ENCODE measurements at places on chromosomes 16 and 17.

- DNase-seq: no peak
Observed at GRCh38 chr17:524406-524950, 171.9 kb upstream of the RPH3AL start.

GRCh38 chr17:68257934-68258333, 10.1 kb downstream of the AMZ2 start:
- DNase-seq: no peak

- no peak for DNase-seq
Observed at GRCh38 chr17:29742210-29742513, 119.5 kb upstream of the CORO6 start.

DNA sequence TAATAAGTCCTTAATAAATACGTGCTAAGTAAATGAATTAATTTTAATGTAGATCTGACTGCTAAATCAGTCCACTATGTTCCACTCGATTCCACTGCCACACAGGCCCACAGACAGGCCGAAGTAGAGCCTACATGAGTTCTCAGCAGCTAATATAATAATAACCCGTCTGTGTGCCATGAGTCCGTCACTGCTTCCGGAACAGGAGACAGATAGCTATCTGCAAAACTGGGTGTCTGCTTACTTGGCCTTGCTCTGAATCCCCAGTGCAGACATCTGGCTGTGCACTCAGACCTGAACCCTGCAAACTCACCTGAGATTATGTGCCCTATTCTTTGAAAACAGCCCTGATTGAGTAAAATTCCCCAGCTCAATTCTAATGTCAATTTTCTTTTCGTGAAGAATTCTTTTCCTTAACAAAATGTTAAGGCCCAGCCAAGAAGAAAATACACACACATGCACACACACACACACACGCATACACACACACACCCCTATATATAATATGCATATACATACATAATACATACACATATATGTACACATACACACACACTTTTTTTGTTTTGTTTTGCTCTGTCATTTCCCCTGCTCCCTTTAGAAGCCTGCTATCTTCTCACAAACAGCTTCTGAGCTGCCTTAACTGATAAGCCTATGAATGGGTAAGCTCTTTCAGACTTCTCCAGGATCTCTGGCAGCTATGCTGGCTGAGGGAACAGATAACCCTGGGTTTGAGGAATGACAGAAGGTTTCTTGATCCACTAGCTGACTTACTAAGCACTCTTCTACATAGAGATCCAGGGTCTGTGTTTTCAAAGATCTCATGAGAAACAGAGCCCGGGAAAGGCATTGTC, 39.8 kb upstream of the TOM1L1 start:
- no peak for DNase-seq

DNA sequence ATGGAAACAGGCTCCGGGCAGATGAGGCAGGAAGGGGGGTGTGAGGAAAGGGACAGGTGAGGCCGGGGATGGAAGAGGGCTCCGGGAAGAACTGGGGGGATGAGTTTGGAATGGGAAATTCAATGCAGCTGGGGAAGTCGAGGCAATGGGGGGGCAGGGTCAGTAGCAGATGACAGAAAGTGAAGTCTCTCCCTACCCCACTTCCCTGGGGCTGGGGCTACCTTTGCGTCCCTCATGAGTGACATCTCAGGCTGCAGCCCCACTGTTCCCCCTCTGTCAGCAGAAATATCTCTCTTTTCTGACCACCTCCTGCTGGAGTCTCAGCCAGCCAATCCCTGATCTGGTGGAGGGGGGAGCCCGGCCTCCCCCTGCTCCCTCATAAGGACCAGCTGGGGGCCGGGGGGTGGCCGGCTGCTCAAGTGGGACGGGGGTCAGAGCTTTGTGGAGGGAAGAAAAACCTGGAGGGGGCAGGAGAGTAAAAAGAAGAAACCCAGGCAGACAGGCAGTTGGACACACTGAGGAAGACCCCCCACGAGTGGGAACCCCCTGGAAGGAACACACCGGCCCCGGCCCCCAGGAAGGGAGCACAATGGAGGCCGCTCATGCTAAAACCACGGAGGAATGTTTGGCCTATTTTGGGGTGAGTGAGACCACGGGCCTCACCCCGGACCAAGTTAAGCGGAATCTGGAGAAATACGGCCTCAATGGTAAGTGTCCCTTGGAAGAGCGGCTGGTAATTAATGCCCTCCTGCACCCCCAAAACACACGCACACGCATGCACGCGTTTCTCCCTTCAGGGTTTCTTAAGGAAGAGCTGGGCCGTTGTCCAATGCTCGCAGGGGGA, at the start of gene ATP2A1:
ATP2A1 (plus strand) TSS at position 406 of the 844 bp plus-strand sequence; CDS start at position 590, 184 bp downstream.
- no peak for DNase-seq

DNA sequence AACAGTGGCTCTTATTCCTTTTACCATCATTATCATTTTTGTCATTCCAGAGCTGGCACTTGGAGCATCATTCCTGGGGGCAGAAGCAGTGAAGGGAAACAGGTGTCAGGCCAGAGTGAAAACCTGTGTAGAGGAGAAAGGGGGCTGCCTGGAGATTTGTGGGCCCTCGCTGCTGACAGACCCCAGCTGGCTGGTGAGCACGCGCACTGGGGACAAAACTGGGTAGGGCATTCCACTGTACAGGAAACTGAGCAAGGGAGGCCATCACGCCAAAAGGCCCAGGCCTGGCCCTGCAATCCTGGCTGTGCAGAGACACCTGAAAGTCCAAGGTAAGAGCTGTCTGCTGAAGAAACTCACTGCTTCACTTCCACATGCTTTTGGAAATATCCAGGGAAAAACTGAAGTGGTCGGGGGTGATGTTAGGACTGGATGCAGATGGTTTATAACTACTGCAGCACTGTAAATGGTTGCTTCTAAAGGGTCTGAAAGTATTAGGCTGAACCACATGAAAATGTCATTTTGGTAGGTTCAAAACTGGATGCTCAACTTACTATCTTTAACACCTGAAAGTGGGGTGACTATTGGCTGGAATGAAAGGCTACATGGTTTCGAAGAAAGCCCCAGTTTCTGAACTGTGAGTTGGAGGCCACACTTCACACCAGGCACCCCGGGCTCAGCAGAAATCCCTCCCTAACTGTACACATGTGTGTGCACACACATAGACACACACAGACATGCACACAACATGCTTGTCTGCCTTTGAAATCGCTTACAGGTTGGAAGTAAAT, 225.0 kb downstream of the C16orf78 start:
- DNase-seq: no peak

GRCh38 chr16:11105038-11105903, 150.7 kb downstream of the SOCS1 start:
- DNase-seq: no peak

GRCh38 chr17:12463102-12463501, 202.6 kb upstream of the MYOCD start:
- no peak for DNase-seq

- DNase-seq: no peak
Observed at GRCh38 chr16:25033852-25034251, 18.7 kb upstream of the ARHGAP17 start.

DNA sequence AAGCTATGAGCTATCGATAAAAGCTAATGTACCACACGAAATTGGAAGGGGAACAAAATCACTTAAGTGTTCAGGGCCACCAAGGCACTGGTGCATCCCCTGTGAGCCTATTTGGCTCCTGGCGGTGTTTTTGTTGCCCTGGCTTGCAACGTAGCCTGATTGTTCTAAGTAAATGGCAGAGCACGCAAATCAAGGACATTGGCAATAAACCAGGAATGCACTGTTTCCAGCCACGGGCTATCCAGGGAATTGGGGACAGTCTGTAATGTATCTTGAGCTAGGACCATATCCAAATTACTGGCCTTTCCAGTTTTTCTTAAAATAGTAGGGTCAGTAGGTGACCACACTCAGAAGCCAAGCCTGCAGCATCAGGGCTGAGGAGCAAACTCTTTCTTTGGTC, 734.0 kb downstream of the MAF start:
- no peak for DNase-seq

DNA sequence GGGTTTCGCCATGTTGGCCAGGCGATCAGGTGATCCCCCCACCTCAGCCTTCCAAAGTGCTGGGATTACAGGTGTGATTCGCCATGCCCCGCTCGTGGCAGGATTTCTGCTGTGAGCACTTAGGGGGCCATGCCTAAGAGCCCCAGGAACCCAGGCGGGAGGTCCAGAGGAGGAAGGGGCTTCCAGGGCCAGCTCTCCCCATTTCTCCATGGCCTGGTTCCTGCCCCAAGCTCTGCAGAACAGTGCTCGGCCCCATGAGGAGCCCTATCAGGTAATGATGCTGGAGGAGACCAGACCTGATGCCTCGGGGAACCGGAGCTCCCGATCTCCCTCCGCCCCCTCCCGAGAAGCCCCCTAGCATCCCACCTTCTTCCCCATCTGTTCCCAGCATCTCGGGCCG, 53.6 kb downstream of the RMI2 start:
- DNase-seq: no peak

DNA sequence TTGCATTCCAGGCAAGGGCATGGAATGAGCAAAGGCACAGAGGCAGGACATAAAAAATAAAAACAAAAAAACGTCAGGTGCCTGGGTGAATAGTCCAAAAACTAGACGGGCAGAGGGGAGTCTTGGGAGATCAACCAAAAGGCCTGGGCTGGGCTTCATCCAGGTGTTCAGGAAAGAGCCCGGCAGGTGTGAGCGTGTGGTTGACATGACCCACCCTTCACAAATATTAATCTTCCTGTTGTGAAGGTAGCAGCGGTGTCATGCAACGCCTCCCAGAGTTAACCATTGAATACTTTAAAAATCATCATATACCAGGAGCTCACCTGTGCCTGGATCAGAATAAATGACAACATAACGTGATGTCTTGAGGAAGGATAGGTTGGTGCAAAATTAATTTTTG, 90.6 kb downstream of the USP22 start:
- no peak for DNase-seq

GRCh38 chr17:42233156-42233555, 38.9 kb upstream of the GHDC start:
- no peak for DNase-seq

DNA sequence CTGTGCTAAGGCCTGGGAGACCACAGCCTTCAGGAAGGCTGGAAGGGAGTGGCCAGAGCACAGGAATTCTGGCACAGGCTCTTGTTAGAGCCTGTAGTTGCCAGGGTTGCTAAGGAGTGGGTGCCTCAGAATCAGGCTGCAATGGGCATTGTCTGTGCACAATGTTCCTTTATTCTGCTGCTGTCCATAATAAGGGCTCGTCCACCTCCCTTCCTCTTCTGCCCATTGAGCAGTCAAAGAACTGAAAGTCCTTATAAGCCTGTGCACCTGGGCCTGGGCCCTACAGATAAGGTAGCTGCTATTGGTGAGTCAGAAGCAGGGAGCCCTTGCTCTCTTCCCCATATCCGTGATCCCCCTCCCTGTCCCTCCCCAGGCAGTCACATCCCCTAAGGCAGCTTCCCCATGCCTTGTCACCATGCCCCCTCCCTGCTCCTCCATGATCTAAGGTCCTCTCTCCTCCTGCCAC, 5.4 kb upstream of the CNGB1 start:
- no peak for DNase-seq

DNA sequence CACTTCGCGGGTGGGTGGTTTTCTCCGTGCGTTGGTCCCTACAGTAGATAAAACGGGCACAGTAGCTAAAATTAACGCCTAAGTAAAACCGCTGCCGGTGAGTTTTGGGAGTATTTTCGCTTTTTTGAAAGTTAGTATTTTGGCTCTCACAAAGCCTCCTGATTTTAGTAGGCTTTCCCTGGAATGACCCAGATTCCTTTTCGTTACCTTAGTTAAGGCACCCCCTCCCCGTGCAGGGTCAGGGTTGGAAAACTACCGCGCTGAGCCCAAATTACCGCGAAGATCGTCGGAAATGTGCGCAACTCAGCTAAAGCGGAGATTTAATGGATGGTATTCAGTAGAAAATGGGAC, 28.3 kb upstream of the ST6GALNAC1 start:
- DNase-seq: no peak

DNA sequence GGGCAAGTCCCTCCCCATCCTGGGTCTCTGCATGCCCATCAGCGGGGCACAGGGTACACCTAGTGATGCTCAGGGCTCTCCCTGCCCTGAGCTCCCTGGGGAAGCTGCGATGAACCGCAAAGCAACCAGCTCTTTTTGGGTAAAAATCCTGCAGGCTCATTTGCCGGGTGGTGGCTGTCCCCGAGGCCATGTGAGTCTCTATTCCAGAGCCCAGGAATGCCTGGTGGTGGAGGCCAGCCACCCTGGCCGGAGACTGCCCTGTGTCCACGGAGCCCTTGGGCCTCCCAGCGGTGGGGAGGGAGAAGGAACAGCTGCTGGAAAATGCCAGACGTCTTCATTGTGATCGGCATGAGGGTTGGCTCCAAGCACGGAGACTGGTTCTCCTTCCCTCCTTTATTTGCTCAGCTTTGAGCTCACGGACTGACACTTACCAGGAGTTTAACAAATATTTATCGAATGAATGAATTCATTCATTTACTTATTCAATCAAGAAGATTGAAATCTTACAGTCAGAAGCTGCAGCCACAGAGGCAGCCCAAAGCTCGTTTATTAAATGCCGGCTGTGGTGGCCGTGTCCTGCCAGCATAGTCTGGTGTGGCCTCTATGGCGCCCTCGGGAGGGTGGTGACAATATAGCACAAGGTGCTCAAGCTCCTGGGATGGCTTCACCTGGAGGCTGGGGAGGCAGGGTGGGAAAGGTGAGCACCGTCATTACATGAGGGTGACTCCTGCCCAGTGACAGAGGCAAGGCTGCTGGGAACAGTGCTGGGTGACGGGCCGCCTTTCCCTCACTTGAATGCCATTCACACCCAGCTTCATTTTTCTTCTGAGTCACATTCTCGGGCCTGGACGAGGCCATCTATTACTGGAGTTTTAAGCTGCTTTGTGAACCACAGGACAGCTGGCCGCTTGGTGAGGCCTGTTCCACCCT, 31.1 kb upstream of the JPH3 start:
- no peak for DNase-seq

DNA sequence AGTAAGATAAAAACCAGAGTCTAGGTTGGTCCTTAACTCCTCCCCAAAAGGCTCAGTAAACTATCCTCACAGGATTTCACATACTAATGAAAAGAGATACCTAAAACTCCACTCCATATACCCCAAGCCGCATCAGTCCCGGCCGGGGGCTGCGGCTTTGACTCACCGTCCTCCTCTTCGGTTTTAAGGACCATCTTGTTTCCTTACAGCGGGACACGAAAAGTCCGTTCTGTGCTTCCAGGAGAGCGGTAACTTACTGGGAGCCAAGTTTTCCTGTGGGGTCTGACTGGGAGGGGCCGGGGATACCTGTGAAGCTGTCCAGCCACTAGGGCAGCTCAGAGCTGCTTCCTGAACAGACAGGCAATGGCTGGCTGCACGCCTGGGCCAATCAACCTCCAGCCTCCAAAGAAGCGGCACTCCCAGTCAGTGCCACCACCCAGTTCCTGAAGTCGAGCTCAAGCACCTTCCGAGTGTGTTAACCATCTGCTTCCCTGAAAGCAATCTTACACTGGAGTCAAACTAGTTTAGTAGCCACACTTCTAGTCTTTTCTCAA, 45.5 kb downstream of the CYTH1 start:
- no peak for DNase-seq

DNA sequence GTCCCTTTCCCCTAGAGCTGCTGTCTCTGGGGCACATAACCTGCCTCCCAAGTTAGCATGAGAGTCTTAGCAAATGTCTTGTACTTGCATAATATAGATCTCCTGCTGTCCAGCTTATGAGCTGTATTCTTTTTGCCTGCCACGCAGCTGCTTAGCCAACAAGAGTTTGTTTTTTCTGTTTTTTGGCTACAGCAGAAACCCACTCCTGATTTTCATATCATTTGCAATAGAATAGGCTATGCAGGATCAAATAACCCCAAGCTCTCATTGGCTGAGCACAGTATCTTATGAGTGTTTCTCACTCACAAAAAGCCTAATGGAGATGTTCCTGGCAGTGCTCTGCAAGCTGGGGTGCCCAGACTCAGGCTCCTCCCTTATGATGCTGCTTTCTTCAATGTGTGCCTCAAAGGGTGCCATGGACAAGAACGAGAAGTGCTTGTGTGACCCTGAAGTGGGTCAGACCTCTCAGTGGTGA, 23.1 kb downstream of the B9D1 start:
- DNase-seq: no peak
